ENCODE measurements at places on chromosomes 12 and 14.

DNA sequence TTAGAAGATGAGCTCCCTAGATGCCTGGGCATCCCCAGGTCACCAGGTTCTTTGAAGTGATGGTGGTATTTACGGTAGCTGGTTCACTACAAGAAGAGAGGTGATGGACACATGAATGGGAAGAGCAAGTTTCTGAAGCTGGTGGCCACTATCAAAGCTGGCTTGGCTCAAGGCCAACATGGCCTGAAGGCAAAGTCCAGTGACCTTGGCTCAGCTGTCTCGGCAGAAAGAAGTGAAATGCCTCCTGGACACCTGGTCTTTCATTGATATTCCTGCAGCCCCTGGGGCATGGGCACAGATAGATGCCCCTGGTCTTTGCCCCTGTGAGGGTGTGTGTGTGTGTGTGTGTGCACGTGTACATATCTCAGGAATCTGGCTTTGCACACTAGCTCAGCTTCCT lies 441.8 kb upstream of the TMPO start:
- DNase-seq, result no peak

GRCh38 chr12:93521225-93522080 lies 51.0 kb upstream of the SOCS2 start:
- no peak for DNase-seq

- DNase-seq, result no peak
Observed at GRCh38 chr12:2165021-2165420, 112.2 kb downstream of the CACNA1C start.

GRCh38 chr12:109538191-109538863 lies 35.0 kb downstream of the MMAB start:
- no peak for DNase-seq

GRCh38 chr12:26473291-26473690 lies 277.9 kb downstream of the SSPN start:
- DNase-seq, result no peak

- no peak for DNase-seq
Observed at GRCh38 chr14:62854951-62855350, 190.3 kb downstream of the KCNH5 start.

DNA sequence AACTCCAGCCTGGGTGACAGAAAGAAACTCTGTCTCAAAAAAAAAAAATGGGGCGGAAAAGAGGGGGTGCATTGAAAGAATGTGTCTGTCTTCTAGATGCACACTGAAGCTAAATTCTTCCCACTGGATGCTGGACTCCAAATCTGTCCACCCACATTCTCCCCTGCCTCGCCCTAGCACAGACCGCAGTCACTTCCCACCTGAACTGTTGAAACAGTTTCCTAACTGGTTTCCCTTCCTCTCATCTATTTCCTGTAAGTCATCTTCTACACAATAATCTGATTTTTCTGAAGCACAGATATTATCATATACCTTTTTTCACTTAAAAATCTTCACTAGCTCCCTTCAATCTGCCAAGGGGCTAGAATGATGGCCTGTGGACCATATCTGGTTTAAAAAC lies 1.5 kb upstream of the HCAR1 start:
- DNase-seq, result no peak

DNA sequence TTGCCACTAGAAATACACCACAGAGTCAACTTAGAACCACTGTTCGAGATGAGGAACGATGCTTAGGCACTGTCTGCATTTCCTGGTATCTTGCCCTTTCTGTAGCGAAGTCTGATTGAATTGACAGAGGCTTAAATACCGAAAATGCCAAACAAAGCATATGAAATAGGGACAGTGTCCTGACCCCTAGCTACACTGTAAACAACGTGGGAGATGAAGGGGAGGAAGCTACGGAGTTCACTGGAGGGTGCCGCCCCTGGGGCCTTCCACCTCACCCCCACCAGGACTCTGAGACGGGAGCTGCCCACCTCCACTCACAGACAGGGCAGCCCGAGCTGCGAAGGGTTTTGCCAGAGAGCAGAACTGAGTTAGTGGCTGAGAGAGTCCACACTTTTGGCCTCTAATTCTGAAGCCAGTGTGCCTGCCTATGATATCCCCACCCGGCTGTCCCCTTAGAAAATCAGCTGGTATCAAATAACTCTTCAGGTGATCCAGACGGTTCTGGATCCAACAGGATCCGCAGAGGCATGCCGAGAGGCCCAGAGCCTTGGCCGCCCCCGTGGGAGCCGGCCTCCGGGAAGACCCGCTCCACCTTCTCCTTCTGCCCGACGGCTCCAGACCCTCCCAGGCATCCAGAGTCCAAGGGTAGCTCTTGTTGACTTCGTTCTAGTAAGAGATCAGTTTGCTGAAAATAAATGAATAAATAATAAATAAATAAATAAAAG lies 230.7 kb upstream of the DIO3 start:
- no peak for DNase-seq

DNA sequence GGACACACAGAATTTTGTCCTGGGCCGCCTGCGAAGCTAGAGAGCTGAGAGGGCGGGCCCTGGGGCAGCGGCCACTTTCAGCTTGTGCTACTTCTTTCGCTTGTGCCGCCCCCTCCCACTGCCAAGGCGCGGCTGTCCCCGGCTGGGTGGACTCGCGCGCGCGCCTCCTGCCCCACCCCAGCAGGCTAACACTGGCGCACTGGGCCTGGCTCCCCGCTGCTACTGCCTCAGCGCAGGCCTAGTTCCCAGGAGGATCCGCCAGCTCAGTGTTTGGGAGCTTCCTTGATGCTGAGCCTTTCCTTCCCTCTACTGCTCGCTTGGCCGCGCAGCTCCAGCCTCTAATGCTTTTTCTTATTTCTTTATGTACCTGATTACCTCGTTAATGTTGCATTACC lies 27.4 kb upstream of the METAP2 start:
- DNase-seq, result no peak

- DNase-seq, result no peak
Observed at GRCh38 chr14:43336351-43336750, 1170.7 kb downstream of the FSCB start.

DNA sequence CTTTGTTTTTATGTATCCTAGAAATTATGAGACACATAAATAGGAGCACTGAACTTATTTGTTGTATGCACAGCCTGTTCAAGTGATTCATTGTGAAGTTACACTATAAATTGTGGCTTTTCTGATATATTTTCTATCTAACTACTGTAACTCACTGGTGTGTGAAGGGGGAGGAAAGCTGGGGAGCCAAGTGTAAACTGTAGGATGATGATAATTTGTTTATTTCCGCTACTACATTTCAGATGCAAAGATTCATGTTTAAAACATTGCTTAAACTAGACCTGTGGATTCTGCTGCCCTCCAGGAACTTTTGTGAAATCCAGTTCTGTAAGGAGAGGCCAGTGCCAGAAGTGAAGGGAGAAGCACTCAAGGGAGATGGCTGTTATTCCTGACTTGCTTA lies 3.3 kb downstream of the TMTC2 start:
- no peak for DNase-seq

DNA sequence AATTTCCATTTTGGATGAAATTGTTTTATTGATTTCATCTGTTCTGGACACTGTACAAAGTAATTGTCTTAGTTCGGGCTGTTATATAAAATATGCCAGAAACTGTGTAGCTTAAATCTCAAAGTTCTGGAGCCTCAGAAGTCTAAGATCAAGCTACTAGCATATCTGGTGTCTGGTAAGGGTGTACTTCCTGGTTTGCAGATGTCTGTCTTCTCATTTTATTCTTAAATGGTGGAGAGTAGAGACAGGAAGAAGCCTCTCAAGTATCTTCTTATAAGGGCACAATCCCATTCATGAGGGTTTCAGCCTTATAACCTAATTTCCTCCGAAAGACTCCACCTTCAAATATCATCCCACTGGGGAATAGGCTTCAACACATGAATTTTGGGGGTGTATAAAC lies 51.3 kb downstream of the MON2 start:
- no peak for DNase-seq

GRCh38 chr14:77338302-77338701 lies 17.5 kb downstream of the GSTZ1 start:
- DNase-seq, result no peak

DNA sequence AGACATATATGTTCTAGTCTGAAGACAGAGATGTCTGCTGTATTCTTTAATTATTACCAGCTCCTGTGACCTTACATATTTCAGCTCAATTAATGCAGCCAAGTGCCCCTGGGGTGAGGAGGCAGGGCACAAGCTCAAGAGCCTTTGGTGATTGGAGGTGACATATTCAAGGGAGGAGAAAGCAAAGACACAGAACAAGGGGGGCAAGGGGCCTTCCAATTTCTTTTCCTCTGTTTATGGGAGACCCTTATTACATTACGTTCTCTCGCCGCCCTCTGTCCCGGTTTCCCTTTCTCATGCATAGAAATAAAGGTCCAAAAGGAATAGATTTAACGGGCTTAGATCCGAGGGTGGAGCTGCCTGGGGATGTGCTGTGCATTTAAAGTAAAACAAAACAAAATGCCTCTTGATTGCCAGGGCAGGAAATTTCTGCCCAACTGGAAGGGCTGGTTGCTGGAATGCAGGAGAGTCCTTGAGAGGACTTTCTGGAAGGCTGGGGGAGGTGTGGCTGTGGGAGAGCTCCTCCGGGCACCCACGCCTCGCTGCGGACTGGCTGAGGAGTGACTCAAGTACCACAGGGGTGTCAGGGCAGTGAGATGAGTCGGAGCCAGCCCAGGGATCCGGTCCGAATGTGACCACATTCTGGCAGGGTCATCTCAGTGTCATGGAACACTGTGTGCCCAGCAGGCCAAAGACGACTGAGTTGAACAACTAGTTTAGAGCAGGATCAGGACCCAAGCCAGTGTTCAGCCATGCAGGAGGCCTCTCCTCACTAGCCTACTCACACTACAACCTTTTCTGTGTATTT lies 32.1 kb upstream of the GSG1 start:
- peak; percentile 95 for DNase-seq

GRCh38 chr14:61452452-61452851 lies 131.1 kb downstream of the PRKCH start:
- DNase-seq, result no peak

DNA sequence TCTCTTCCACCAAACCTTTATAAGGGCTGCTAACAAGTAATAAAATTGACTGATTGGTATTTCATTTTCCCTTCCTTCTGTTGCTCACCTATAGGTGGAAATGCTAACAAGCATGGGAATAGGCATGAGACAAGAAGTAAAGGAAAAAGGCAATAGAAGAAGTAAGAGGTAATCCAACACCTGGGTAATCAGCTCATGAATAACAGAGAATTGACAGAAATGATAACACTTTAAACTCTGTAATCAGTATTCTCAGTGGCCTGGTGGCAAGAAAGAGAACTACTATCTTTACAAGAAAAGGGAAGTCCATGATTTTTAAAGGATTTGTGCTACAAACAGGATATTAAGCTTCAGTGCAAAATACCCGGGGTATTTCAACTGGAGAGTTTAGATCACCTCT lies 737.8 kb downstream of the RERGL start:
- DNase-seq, result no peak

DNA sequence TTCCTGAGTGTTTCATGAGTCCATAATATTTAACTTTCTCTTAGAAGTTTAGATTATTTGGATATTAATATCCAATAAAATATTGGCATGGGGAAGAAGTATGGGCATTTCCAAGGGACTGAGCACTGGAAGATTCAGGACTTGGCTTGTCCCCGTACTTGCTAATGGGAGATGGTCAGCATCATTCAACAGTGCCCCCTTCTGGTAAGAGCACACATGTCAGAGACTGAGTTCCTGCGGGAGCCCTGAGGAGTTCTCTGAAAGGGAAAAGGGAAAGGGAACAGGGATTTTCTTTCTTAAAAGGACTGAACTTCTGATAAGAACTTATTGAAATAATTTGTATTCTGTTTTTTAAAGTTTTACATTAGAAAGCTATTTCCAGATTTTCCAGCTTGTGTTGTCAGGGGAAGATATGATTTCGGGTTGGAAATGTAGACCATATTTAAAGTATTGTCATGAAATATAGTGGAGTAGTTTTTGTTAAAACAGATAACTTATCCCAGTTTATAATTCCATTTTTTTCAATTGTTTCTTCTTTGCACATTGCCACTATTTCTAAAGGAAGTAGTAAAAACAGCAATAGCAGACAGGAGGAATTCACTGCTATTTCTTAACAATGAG lies 59.8 kb upstream of the C12orf71 start:
- no peak for DNase-seq

GRCh38 chr14:35682802-35683201 lies 126.3 kb downstream of the RALGAPA1 start:
- DNase-seq, result no peak

- DNase-seq, result no peak
Observed at GRCh38 chr14:94081386-94081820, 293 bp downstream of the IFI27L1 start.

- no peak for DNase-seq
Observed at GRCh38 chr12:24109381-24110039, 160.0 kb upstream of the SOX5 start.

DNA sequence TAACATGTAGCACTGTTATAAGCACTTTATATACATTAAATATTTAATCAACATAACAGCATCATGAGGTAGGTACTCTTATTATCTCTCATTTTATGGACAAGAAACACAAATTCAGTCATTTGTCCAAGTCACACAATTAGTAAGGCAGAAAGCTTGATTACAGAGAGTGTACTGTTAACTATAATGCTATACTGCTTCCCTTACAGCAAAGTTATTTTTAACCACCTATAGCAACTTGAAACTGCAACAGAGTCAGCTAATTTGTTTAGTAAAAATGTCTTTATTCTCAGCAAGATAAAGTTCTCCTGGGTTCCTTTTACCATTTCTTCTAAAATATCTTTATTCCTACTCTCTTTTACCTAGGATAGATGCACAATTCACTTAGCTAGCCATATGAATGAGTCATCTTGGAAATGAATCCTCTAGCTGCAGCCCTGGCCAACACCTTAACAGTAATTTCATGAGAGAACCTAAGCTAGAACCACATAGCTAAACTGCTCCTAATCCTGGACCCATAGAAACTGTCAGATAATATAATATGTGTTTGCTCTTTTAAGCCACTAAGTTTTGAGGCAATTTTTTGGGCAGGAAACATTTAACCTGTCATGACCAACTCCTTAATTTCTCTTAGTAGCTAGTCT lies 90.2 kb upstream of the HECTD1 start:
- DNase-seq, result no peak

GRCh38 chr12:93167841-93168492 lies 209.8 kb upstream of the NUDT4 start:
- DNase-seq, result no peak

DNA sequence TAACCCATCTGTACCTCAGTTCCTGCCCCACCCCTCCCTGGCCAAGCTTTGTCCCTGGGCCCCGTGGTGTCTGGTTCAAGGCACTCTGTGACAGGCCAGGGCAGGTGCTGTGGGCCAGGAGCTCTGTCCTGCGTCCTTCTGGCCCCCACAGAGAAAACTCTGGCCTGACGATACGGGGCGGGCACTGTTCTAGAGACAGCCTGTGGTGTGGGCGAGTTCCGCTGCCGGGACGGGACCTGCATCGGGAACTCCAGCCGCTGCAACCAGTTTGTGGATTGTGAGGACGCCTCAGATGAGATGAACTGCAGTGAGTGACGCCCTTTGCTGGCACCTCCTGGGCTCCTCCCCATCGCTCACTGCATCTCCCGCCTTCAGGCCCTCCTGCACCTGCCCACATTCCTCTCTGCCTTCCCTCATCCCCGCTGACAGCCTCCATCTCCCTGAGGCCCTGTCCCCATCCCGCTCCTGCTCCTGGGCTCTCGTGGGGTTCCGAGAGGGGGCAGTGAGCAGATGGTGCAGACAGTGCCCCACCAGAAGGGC lies 22.8 kb upstream of the NXPH4 start:
- no peak for DNase-seq

Measured in chondrocyte (in vitro differentiated cells).